CD4-positive, alpha-beta T cell treated with Interleukin-6 at 100 ng/mL for 8 hours (primary cell): ENCODE measurements at places on chromosomes 2 and 18.

DNA sequence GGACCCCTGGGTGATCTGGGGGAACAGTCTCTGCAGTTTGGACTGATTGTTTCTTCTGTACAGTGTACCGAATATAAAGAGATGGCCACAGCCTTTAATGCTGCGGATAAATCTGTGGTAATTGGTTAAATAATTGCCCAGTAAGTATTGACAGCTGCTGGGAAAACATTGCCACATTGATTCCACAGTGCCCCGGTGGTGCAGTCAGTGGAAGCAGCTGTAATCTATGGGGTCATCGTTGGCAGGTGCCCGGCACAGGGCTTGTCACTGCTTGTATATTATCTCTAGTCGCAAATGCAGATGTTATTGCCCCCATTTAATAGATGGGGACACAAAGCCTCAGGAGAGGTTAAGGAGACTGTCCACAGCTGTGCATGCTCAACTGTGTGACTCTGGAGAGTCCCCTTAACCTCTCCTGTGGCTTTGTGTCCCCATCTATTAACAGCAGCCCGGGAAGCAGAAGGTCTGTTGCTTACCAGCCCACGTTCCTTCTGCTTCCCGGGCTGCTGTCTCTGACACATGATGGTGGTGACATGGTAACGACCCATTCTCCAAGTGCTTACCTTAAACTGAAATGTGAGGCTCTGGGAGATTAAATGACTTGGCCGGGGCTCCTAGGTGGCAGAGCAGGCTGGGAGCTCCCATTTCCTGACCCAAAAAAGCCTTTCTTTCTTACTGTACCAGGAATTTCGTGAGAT, 76.9 kb downstream of the NCK2 start:
- no peak for DNase-seq

- no peak for DNase-seq
Measured at GRCh38 chr2:118240276-118240675, 152.0 kb downstream of the INSIG2 start.

DNA sequence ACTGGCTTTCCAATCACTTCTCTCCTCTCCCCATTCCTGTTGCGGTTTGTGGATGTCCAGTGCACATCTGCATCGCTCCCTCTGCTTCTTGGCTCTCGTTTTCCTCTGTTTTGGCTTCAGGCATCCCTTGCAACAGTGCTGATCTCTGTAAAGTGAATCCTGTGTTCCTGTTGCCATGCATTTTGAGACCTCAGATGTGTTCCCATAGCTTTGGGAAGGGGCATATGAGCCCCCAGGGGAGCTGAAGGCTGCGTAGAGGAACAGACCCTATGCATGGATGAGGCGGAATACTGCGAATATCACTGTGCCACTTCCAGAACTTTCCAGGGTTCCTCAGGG, 168.4 kb upstream of the HAAO start:
- no peak for DNase-seq

DNA sequence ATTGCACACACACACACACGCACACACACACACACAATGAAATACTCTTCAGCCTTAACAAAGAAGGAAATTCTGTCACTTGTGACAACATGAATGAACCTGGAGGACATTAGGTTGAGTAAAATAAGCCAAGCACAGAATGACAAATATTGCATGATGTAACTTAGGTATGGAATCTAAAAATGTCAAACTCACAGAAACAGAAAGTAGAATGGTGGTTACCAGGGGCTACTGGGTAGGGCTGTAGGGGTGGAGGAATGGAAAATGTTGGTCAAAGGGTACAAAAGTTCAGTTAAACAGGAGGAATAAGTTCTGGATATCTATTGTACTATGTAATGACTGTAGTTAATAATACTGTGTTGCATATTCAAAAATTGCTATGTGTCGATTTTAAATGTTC, 29.5 kb downstream of the SCN2A start:
- no peak for DNase-seq

DNA sequence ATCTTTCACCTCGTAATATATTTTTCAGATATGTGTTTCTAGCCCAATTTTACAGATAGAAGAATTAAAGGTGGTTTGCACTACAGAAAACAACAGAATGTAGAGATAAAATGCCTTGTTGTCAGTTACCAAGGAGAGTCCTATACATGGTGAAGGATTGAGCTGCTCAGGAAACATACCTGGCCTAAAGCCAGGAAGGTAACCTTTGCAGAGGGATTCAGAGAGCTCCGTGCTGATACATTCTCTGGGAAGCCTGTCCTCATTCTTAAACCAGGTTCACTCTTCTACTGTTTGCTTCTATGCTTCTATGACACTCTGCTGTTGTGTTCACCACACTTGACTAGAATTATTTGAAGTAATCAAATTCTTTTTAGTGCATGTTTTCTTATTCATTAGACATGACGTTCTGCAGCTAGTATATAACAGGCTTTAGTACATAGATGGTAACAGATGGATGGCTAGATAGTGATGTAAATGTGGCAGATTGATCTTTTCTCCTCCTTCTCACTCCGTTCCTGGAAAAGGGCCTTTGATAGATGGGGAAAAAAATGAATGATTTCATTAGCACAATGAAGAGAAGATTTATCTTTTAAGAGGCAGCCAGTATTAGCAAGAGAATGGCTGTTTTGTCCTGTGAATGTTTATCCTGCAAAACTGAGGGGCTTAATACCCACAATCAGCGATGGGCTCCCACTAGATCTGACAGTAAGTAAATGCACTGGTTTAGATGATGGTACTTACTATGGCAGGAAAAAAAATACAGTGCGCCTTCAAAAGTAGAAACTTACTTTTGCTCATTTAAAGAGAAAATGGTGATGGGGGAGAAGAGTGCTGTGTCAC, 589.6 kb upstream of the FAM98A start:
- no peak for DNase-seq

GRCh38 chr2:219911541-219911940, 284.1 kb downstream of the SLC4A3 start:
- no peak for DNase-seq

DNA sequence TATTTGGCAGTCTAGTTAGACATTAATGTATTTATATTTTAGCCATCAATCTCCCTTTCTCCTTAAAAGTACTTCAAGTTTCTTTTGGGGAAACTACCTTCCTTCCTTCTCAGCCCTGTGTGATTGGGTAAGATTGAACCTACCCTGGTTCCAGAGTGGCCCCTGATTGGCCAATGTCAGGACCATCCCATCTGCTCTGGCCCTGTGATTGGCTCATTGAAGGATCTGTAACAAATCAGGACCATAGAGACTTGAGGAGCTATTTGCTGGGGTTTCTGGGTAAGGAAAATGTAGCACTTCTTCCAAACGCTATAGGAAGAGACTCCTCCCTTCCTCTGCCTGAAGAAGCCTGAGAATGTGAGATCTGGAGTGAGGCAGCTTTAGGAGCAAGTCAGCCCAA, 59.3 kb downstream of the AQP4 start:
- no peak for DNase-seq

DNA sequence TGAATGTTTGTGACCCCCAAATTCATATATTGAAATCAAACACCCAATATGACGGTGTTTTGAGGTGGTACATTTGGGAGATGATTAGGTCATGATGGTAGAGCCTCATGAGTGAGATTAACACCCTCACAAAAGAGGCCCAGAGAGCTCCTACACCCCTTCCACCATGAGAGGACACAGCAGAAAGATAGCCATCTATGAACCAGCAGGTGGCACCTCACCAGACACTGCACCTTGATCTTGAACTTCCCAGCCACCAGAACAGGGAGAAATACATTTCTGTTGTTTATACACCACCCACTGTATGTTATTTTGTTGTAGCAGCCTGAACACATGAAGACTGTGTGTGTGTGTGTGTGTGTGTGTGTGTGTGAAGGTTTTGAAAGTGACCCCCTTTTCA, 58.1 kb downstream of the ST3GAL5 start:
- DNase-seq, result peak; percentile 18

- DNase-seq, result no peak
Measured at GRCh38 chr18:40094441-40094840, 1860.6 kb upstream of the PIK3C3 start.
